ENCODE measurements at places on chromosomes 7 and 10. TPM values are rescaled to one million over a fixed set of nuclear protein-coding genes. Genes with fewer than 3 reads are reported as not detected.

The MSMB gene
- total RNA-seq, result 0.42 TPM

The ITIH2 gene
- 0.38 TPM for total RNA-seq

The WNT2 gene
- not detected for total RNA-seq

The WEE2 gene
- total RNA-seq, result not detected

The CYP3A5 gene
- 2.2 TPM for total RNA-seq

The IFIT1B gene
- total RNA-seq, result not detected

The DLX5 gene
- not detected for total RNA-seq

The CYP3A4 gene
- not detected for total RNA-seq

The SRI gene
- total RNA-seq, result 127 TPM

The GPR37 gene
- 0.51 TPM for total RNA-seq

The OPN4 gene
- not detected for total RNA-seq

The RHEB gene
- total RNA-seq, result 153 TPM

The TDRD1 gene
- total RNA-seq, result not detected

The CXCL12 gene
- total RNA-seq, result 0.06 TPM

The TMEM176A gene
- not detected for total RNA-seq

The CLDN4 gene
- total RNA-seq, result 4.8 TPM

The CC2D2B gene
- total RNA-seq, result not detected

The MCM10 gene
- total RNA-seq, result 22.3 TPM

The C1QL3 gene
- not detected for total RNA-seq

The CALHM1 gene
- not detected for total RNA-seq

The ZPBP gene
- total RNA-seq, result not detected

The MAP3K8 gene
- 12.1 TPM for total RNA-seq

The GRID2IP gene
- total RNA-seq, result not detected

The EFCAB10 gene
- 3.3 TPM for total RNA-seq

Data from A549 treated with Hydrocortisone at 1 μM for 4 hours (cell line).